Right cardiac atrium (tissue), 5 donors: ENCODE measurements at places on chromosomes 1 and 21. TPM values are rescaled to one million over a fixed set of nuclear protein-coding genes. Genes with fewer than 3 reads are reported as not detected.

CRP gene
- total RNA-seq = 0.67 TPM

PFKFB2 gene
- total RNA-seq = 21.2 TPM

RPE65 gene
- total RNA-seq = not detected

YTHDF2 gene
- total RNA-seq = 43.3 TPM

FOXJ3 gene
- 42.0 TPM for total RNA-seq

GRHL3 gene
- total RNA-seq = 0.85 TPM

S100A5 gene
- not detected for total RNA-seq

GRCh38 chr1:43598622-43599021 lies 51.3 kb upstream of the KDM4A start:
- DNase-seq = no peak

DNA sequence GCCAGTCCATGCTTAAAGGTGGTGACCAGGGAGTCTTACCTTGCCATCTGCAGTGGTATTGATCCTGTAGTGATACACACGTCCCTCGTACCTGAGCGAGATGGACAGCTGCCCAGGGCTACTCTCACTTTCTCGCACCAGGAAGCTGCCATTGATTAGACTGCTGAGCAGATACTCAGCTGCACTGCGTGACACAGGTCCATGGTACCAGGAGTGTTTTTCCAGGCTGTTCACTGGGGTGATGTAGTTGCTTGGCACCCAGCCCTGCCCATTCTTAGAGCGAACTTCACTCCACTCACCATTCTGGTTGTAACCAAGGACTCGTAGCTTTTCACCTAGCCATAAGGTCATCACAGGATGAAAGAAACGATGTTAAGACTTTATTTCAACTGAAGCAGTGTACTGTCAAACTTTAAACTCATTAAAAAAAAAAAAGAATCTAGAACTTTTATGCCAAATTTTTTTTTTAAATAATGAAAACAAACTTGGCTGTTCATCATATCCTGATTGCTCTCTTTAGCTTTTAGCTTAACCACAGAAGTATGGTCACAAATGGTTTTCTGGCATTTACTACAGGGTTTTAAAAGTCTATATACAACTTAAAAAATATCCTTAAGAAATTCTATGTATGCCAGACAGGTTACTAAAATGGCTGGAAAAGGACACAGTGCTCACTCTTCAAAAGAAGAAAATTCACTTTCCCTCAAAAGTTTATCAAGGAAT lies 44.6 kb downstream of the TOR3A start:
- DNase-seq = peak; percentile 67

DNA sequence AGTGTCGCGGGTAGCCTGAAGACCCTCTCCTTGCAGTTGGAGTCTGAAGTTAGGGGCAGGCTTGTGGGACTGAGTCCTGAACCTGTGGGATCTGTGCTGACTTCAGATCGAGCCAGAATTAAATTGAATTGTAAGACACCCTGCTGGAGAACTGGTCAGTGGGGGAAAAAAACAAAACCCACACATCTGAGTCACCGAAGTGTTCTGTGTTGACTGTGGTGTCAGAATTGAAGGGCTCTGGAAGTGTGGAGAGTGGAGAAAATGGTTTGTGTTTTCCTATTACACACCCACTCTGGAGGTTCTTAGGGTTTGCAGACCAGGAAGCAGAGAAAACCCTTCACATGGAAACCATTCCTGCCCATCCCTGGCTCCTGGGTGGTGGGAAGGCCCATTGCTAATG lies 209.5 kb upstream of the GALNT2 start:
- DNase-seq = no peak

- no peak for DNase-seq
These were observed 252.8 kb upstream of the ADGRL2 start for GRCh38 chr1:81547912-81548303.

DNA sequence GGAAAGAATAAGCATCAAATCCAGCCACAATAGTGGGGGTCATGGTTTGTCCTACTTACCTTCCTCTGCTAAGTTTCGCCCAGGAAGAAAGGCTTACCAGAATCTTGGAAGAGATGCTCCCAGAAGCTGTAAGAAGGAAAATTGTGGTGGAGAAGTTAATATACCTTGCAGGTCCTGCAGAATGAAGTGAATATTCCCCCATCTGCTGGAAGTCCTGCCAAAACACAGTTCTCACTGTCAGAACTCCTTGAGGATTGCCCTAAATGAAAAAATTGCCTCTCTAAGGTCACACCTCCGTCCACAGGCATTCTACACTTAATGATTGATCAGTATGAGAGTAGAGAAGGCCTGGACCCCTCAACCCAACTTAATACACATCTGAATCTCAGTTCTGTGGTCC lies 78.4 kb upstream of the RGS21 start:
- no peak for DNase-seq

- DNase-seq = no peak
These were observed 69.2 kb downstream of the LTN1 start for GRCh38 chr21:28923439-28923975.

DNA sequence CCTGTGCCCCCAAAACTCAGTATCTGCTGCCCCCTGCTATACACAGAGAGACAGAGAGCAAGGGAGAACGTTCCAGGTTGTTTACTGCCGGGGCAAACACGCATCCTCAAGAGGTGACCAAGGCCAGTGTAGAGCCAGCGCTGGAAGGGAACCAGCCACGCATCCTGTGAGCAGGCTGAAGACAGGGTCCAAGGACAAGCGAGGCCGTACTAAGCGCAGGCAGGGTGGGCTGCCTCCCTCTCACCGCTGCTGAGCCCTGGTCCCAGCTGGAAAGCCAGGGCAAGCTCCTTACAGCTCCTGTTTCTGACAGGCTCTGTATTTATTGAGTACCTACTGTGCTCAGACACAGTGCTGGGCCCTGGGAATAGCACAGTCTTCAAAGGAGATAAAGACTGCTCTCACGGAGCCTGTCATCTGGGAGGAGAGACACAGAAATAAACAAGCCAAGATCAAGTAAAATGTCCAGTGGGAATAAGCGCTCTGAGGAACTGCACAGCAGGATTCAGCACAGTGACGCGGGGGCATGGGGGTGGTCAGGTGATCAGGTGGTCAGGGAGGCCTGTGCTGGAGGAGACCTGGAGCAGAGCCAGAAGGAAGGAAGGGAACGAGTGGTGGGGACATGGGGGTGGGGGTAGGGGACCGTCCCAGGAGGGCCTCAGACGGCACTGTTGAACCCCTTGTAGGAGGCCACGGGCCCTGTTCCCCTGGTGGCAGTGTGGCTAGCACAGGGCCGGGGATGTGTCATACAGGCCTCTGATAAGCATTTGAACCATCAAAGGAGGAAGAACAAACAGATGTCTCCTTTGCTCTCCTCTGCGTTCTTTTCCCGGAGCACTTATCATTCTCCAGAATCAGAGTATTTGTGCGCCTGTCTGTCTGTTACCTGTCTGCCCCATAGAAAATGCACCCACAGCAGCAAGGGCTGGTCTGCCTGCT lies 37.8 kb upstream of the EFHD2 start:
- DNase-seq = no peak

- DNase-seq = peak; percentile 54
These were observed 60.1 kb upstream of the USP24 start for GRCh38 chr1:55275151-55275748.

DNA sequence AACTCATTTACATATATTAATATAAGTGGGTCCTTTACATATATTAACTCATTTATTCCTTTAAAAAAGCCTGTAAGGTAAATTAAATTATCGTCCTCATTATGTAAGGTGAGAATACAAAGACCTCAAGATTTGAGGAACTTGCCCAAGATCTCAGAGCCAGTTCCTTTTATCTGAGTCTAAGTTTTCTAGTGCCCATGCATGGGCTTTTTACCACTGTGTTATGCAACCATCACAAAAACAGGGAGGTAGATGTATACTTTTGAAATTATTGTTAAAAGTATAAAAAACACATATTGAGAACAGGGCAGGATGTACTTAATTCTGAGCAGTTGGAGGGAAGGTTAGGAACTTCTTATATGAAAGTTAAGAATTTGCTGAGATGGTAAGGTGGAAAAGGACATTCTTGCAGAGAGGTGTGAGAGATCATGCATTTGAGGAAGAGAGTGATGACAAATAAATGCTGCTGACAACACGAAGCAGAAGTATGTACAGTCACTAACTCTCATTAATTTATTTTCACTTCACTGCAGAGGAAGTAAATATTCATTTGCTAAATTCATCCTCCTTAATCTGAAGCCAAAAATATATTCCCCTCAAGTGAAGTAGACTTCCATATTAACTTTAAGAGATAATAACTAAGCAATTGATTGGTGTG lies 28.9 kb upstream of the LYPLAL1 start:
- DNase-seq = no peak

DNA sequence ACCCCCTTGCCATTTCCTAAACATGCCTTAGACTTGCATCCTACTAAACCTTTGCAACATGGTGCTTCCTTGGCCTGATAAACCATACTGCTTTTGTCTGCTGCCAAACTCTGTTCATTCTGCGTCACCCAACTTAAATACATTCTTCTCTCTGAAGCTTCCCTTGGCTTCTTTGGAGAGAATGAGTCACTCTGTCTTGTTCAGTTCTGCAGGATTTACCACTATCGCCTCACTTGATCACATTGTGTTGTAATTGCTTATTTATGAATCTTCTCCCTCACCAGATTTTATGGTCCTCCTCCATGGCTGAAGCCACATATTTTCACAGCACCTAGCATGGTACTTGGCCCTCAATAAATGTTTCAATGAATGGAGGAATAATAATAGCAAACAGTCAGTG lies 21.7 kb upstream of the TUT4 start:
- no peak for DNase-seq

- DNase-seq = no peak
These were observed 416.4 kb downstream of the PTBP2 start for GRCh38 chr1:97137862-97138514.

DNA sequence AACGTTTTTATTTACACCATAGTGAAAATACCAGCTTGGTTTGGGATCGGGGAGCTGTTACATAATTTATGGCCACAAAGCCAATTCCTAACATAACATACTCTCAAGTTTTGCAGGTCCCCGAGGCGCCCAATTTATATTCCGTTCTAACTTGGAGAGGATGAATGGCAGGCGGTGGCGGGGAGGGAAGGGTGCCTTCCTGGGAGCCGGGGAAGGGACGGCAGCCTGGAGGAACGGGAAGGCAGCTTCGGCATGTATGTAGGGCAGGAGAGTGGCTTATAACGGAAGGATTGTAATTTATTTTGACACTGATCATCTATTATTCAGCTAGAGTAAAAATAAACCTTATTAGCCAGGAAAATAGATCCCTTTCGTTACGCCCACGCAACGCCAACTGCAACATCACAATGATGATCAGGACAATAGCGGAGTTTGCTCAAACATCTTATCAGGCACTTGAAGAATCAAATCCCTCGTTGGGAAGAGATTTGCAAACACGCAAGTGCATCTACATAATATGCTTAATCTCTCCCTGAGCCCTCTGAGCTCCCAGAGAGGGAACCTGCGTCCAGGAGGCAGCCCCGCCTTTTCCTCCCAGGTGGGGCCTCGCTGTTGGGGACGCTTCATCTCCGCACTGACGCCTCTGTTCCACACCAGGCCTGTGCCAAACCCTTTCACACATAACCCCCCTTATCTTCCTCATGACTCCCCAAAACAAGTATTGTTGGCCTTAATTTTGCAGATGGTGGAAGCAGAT lies 93.7 kb upstream of the C1orf174 start:
- no peak for DNase-seq

- no peak for DNase-seq
These were observed 239.1 kb downstream of the OMA1 start for GRCh38 chr1:58307431-58307830.

DNA sequence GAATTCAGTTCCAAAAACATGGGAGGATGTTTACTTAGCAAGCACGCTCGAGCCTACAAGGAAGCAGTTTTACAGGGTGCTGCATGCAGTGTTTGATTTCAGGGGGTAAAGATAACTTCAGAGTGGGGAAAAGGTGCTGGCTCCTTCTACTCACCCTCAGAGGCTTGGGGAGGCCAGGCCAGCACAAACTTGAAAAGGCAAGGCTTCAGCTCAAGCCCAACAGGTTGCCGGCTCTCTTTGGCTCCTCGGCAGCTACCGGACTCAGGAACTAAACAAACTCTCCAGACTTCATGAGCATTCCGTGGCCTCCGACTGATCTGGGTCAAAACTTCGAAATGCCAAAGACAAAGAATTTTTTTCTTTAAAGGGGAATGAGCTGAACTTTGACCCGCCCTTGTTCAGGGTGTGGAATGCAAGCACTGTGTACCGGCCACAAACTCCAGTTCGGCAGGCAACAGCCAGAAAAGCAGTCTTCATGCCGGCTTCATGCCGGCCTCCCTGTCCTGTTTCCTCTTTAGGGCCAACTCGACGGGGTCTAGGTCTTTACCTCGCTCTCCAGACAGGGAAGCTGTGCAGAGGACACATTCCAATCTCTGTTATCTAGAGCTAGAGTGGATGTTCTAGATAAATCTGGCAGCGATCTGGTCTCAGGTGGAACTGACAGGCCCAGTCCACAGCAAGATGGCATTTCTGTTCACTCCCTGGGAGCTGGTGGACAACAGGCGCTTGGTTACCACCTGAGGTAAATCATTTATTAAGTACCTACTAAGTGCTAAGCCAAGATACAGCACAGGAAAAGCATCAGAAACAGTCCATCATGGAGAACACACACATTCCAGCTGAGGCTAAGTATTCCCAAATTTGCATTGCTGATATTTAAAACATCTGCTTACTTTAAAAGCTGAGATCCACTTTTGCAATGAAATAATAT lies 75.0 kb downstream of the CD46 start:
- peak; percentile 70 for DNase-seq

- no peak for DNase-seq
These were observed 12.4 kb upstream of the LRIF1 start for GRCh38 chr1:110976089-110976488.

- no peak for DNase-seq
These were observed 67.0 kb upstream of the CACNA1E start for GRCh38 chr1:181416268-181416860.

GRCh38 chr1:1594602-1595260 lies 5.2 kb downstream of the FNDC10 start:
- DNase-seq = no peak

- DNase-seq = no peak
These were observed 149.9 kb upstream of the DNAH14 start for GRCh38 chr1:224779536-224779935.

GRCh38 chr1:204130981-204131892 lies 20.6 kb downstream of the ETNK2 start:
- no peak for DNase-seq

DNA sequence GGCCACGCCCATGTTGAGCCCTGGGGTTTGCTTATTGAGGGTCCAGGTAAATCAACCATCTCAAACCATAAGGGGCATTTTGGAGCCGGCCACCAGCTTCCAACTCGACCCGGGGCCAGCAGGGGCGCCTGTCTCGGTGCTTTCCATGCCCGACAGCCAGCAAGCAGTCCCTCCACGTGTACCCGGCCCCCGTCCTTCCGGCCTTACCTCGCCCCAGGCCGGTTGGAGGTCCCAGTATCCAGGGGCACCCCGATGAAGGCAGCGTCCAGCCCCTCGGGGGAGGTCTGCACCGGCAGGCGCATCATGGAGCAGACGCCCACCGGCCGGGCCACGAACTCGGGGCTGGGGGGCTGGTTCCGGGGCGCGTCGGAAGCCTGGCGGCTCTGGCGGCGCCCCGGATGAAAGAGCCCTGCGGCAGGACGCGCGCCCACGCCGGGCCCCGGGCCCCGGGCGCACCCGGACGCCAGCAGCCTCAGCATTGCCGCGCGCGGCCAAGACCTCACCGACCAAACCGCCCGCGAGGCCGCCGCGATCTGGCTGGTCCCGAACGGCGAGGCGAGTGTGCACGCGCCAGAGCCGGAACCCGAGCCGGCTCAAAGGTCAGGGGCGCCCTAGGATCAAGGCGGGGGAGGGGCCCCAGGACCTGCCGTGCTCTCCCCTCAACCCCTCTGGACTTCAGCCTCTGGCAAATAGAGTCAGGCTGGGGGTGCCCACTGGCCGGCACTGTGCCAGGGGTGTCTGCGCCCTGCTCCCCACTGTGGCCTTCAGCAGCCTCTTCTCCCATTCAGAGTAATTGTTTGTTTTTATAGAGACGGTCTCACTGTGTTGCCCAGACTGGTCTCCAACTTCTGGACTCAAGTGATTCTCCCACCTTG lies at the start of gene AGMAT:
Gene AGMAT (minus strand): TSS at position 563 of the 875 bp plus-strand sequence. CDS start 84 bp downstream, at position 479.
- DNase-seq = peak; percentile 70
